NCI-H1417 treated with DMSO at 0.1 percent for 48 hours (cell line): ENCODE measurements at places on chromosomes 3 and 15.

GRCh38 chr15:100812802-100813201, 66.8 kb upstream of the ALDH1A3 start:
- no peak for DNase-seq

- DNase-seq = no peak
These were observed 99.6 kb downstream of the ABI3BP start for GRCh38 chr3:100893590-100893989.

DNA sequence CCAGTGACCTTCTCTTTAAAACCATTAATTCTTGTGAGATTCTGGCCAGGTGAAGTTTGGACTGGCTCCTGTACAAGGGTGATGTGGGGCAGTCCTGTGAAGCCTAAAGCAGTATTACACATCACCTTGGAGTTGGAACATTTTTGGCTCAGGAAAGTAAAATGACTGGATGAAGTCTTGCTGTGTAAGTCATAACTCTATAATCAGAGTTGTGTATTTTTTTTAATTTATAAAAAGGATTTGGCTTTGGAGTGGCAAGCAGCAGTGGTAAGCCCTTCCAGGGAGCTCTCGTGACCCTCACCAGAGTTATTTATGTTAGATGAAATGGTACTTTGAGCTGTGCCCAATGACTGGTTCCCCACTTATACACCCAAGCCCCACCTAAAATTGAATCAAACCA, 331.2 kb upstream of the DCBLD2 start:
- DNase-seq = no peak

GRCh38 chr15:89112341-89112971, 24.2 kb downstream of the ABHD2 start:
- no peak for DNase-seq
